Stimulated activated CD8-positive, alpha-beta memory T cell treated with anti-CD3 and anti-CD28 coated beads, Interleukin-7, amount 100 ng/mL, for 1 hour (primary cell): ENCODE measurements at places on chromosomes 12 and 14.

GRCh38 chr12:49442915-49443314, 75.7 kb downstream of the SPATS2 start:
- DNase-seq: no peak

DNA sequence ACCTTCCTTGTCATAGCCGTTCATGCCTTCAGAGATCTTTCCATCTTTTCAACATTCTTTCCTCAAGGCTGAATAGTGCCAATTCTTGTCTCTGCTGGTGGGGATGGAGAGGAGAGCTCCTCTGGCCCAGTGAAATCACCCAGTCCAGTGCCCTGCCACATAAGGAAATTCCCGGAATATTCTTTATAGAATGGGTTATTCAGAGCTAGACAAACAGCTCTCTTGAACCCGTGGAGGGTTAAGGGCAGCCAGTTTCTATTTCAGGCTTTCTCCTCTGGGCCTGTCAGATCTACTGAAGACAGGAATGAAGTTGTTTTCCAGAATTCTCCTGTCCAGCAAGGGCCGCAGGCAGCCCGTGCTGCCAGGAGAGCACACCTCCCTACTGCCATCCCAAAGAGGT, 8.1 kb upstream of the NRIP2 start:
- DNase-seq: no peak

- no peak for DNase-seq
These were observed 35.7 kb downstream of the MVK start for GRCh38 chr12:109609342-109609741.

GRCh38 chr14:67480011-67480410, 8.5 kb downstream of the TMEM229B start:
- DNase-seq: no peak

- DNase-seq: no peak
These were observed 167.1 kb downstream of the TBX5 start for GRCh38 chr12:114238808-114239207.

GRCh38 chr14:69333791-69334337, 64.2 kb downstream of the ERH start:
- DNase-seq: no peak

DNA sequence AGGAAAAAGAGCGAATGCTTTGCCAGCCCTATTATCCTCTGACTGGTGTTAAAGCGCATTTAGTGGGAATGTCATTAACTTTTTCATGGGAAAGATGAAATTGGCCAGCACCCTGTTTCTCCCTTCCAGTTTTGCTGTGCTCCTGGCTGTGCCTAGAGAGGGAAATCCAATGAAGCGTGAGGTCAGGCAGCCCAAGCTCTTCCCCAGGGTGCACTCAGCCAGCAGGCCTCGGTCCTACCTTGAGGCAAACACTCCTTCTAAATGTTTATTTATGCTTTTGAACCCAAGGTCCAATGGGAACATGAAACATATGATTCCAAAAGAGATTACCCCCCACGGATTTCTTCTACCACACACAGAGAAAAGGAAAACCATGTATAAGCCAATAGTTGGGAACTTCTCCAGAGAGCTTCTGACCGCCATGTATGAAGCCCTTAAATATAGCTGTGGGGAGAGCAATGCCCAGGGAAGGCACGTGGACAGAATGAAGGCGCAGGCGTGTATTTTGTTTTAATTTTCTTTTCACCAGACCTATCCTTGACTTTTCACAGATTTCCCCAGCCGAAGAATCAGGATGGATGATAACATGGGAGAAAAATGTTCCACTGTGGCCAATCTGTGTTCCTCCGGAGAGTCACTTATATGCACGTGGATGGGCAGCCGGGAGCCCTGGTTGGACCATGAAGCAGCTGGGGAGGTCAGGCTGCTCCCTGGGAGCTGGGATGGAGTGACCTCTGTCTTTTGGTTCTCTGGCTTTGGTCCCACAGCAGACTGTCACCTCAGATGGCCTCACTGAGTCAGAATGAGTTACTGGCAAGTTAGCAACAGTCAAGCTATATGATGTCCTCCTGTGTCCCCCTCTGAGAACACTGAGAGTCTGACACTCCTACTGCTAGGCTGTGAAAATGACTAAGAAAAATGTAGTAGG, 37.3 kb downstream of the GPR135 start:
- no peak for DNase-seq

GRCh38 chr12:6310771-6311610, 509 bp downstream of the PLEKHG6 start:
- DNase-seq: no peak

DNA sequence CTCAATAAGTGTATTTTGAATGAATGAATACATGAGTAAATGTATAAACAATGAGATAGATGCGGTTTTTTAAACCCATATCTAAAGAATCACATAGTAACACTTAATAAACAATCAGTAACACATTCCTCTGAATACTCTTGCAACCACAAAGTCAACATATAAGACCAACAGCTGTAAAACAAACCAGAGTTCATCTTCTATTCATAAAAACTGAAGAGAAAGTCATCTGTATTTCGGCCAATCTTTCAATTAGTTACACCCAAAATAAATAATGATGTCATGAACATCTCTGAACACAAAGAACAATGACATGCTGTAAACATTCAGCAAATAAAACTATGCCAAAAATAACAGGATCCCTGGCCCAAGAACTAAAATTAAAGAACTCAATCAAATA, 47.2 kb downstream of the ARMH4 start:
- DNase-seq: no peak

- no peak for DNase-seq
These were observed 144.4 kb upstream of the ATXN7L3B start for GRCh38 chr12:74393272-74393671.
